ENCODE measurements at places on chromosomes 1 and 21.

- no peak for DNase-seq
These were observed 27.4 kb downstream of the DUSP10 start for GRCh38 chr1:221714227-221715152.

- no peak for DNase-seq
These were observed 2.4 kb upstream of the SIM2 start for GRCh38 chr21:36696390-36697059.

- no peak for DNase-seq
These were observed 42.9 kb downstream of the ADARB1 start for GRCh38 chr21:45117314-45117713.

- no peak for DNase-seq
These were observed 24.8 kb upstream of the CITED4 start for GRCh38 chr1:40887012-40887378.

GRCh38 chr1:174850726-174851125, 149.0 kb upstream of the CACYBP start:
- no peak for DNase-seq

Measured in heart right ventricle (tissue), 16 donors.